ENCODE measurements at places on chromosomes 16 and 17.
A peak's percentile ranks its signal among the peaks of the same experiment; 100 is the strongest.

- DNase-seq = peak; percentile 29
Observed at GRCh38 chr16:67663151-67663876, 2.6 kb downstream of the PARD6A start.

DNA sequence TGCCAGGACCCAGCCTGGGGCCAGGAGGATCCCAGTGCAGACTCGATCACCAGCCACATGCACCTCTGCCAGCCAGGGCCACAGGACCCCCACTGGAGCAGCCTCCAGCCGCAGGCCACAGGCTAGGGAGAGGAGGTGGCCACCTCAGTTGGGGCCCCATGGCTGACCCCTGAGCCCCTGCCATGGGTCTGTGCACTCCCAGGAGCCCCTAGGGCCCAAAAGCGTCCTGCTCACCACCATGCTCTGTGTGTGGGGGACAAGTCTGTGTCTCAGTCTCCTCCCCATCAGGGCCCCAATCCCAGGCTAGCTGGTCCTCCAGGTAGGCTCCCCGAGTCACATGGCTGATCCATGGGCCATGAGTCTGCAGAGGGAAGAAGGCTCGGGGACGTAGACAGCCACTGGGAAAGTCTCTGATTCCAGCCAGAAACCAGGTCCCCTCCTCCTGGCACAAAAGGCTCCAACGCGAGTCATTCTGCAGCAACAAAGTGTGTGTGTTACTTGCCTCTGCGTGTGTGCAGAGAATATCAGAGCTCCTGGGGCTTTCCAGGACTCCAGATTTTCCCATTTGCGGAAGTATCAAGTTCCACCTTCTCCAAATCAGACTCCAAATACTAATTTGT is 6.1 kb upstream of the PRSS8 start:
- no peak for DNase-seq

DNA sequence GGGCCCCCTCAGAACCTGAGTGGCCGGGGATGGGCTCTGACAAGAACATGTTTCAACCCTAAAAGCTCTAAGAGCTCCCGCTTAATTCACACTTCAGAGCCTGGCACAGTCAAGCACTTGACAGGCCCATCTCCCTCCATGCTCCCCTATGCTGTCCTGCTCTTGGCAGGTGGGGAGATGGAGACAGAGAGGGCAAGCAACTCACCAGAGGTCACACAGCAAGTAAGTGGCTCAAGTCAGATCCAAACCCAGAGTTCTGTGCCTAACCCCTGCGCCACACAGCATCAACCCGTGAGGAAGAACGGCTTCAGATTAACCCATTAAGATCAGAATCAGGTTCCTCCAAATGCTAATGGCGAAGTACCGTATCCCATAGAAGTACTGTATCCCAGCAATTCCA is 36.4 kb downstream of the NECAB2 start:
- DNase-seq = no peak

GRCh38 chr16:17362183-17362582 is 108.6 kb downstream of the XYLT1 start:
- no peak for DNase-seq

GRCh38 chr16:81335669-81336068 is 20.9 kb downstream of the GAN start:
- DNase-seq = peak; percentile 26

DNA sequence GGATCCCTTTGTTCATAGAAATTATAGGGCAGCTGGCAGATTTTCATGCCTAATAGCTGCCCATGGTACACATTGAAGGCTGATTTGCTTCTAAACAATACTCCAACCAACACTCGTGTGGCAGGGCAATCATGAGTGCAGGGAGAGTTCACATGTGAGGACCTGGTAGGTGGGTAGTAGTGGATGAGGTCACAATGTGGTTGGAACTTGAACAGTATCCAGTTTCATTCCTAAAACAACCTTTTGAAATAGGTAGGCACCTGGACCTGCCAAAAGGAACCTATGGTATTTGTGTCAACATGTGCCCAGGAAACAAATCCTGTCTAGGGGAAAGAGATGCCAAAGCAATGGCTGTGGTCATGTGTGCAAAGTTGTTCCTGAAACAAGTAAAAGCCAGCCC is 32.8 kb downstream of the CCL4 start:
- DNase-seq = no peak

DNA sequence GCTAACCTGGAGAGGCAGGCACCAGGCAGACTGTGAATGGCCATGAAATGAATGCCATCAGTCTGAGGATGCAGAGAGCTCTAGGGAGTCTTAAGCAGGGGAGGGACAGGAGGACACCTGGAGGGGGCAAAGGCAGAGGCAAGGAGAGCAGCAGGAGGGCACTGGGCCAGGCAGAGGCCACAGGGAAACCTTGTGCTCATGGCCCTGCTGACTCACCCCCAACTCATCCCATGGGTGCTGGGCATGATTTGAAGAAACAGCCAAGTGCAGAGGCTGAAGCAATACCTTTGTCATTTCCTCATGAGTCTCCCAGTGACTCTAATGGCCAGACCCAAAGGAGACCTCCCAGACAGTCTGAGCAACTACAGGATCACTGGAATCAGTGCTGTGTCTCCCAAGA is 141.4 kb downstream of the TMEM132E start:
- DNase-seq = no peak
